CD8-positive, alpha-beta T cell (primary cell): ENCODE measurements at places on chromosomes 16 and 17.
A peak's percentile ranks its signal among the peaks of the same experiment; 100 is the strongest.

GRCh38 chr17:1986783-1987451 is 38.2 kb downstream of the RTN4RL1 start:
- DNase-seq, result no peak

DNA sequence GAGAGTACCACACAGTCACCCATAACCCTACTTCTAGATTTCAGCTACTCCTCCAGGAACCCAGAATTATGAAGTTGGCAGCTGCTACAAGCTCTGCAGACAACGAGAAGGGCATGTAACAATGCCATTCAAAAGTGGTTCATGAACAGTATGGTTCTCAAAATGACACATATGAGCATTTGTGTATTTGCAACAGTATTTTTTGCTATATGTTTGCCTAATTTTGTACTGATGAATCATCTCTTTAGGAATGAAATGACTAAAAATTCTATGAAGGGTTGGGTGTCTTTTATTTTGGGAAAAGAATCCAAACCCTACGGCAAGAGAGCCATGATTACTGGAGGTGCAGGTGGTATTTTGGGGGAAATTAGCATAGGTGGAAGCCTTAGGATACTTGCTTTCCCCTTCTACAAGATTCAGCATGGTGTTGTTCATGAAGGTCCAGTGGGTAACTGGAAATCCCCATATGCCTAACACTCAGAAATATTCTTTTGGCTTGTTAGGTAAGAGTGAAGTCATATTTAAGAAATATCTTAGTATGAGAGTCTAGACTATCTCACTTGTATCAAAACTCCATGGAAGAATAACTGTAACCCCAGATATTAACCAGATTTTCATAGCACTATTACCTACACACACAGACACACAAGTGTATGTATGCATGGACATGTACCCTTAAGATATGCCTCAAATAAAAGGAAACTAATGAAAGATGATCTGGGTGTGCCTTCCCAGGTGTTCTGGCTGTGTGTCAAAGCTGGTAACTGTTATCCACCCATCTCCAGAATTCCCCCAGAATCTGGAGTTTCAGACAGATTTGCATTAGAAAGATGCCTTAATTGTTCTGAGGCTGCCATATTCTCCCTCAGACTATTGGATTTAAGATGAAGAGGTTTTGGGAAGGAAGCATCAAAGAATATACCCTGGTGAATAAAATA is 688.2 kb upstream of the SOX9 start:
- no peak for DNase-seq

GRCh38 chr16:30113031-30113710 is at the start of gene GDPD3:
TSS of gene GDPD3 (minus strand) at chr16:30113537. CDS start at chr16:30113478, 59 bp downstream.
- no peak for DNase-seq

- DNase-seq, result no peak
These were observed 16.4 kb upstream of the SMIM36 start for GRCh38 chr17:55527540-55528118.

GRCh38 chr17:3693829-3694231 is 2.1 kb downstream of the P2RX5 start:
- no peak for DNase-seq

DNA sequence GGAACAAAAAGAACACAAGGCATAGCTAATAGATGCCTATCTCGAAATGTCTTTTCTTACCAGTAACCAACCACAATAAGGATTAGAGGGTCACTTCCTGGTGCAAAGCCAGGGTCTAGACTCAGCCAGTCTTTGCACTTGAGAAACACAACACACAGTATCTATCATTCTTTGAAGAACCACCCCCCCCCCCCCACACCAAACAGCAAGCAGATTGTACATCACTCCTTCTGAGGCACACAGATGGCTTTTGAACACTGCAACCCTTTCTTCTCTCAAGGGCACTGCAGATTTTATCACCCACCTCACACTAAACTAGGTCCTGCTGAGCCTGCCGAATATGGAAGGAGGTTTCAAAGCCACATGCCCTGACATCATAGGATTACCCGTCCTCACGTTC is 145.6 kb downstream of the AATF start:
- DNase-seq, result no peak

- DNase-seq, result no peak
These were observed 52.5 kb downstream of the NKD1 start for GRCh38 chr16:50600582-50601283.

GRCh38 chr16:78240459-78241222 is 141.2 kb downstream of the WWOX start:
- no peak for DNase-seq

GRCh38 chr17:1487939-1488825 is 4.3 kb downstream of the MYO1C start:
- peak; percentile 62 for DNase-seq

DNA sequence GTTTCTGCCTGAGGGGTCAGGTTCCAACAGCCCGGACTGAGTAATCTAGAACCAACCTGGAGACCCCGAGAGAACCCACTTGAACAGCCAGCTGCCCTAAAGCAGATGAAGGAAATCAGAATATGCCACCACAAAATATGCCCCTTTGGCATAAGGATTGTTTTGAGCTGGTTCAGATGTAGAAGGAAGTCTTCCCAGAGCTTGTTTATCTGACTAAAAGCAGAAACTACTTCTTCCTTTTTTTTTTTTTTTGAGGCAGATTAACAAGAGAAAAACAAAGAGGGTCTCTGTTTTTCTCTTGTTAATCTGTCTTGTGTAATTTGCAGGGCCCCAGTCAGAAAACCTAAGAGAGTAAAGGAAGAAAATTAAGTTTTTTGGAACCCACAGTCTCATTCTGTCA is 53.0 kb downstream of the PECAM1 start:
- no peak for DNase-seq

- DNase-seq, result no peak
These were observed 106.6 kb downstream of the CLEC16A start for GRCh38 chr16:11050944-11051343.

- no peak for DNase-seq
These were observed 37.5 kb downstream of the LGALS9 start for GRCh38 chr17:27668488-27668823.

- DNase-seq, result no peak
These were observed 29.0 kb upstream of the RGS9 start for GRCh38 chr17:65108152-65108551.

DNA sequence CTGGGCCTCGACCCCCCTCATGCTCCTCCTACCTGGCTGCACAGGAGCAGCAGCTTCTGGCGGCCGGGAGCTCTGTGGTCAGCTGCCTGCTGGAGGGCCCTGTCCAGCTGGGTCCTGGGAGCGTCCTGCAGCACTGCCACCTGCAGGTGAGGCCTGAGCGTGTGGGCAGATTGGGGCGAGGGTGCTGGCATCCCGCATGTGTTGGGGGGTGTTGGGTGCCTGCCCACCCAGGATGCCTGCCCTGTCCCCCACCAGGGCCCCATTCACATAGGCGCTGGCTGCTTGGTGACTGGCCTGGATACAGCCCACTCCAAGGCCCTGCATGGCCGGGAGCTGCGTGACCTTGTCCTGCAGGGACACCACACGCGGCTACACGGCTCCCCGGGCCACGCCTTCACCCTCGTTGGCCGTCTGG is 16.5 kb downstream of the FCSK start:
- DNase-seq, result no peak

DNA sequence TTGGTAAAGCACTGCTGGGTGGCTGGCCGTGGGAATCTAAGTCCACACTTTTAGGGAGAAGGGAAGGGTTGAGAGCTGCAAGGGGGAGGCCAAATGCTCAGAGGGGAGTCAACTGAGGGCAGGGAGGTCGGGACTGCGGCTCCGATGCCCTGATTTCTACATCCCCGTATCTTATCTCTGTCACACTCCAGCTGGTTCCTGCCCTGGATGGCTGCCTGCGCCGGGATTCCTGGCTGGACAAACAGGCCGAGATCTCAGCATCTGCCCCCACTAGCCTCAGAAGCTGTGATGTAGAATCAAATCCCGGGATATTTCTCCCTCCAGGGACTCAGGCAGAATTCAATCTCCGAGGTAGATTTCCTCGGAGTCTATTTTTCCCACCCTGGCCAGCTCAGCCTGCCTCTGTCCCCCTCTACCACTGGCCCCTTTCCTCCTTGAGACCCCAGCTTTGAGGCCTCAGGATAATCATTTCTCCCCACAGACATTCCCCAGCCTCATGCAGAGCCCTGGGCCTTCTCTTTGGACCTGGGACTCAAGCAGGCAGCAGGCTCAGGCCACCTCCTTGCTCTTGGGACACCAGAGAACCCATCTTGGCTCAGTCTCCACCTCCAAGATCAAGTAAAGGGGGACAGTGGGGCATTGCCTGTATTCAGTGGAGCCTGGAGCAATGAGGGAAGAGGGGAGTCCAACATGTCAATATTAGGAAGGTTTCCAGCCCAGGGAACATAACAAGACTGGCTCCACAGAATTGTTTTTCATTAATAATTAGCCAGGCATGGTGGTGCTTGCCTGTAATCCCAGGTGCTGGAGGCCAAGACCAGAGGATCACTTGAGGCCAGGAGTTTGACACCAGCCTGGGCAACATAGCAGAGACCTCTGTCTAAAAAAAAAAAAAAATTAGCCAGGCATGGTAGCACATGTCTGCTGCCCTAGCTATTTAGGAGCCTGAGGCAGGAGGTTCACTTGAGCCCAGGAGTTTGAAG is 1.8 kb downstream of the SHBG start:
- DNase-seq, result no peak

DNA sequence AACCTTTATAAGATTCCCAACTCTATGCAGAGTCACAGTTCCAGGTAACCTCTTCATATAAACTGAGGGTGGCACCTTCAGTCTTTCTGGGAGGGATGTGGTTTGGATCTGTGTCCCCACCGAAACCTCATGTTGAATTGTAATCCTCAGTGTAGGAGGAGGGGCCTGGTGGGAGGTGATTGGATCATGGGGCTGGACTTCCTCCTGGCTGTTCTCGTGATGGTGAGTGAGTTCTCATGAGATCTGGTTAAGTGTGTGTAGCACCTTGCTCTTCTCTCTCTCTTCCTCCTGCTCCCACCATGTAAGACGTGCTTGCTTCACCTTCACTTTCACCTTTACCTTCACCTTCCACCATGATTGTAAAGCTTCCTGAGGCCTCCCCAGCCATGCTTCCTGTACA is 30.5 kb downstream of the HS3ST2 start:
- DNase-seq, result no peak

DNA sequence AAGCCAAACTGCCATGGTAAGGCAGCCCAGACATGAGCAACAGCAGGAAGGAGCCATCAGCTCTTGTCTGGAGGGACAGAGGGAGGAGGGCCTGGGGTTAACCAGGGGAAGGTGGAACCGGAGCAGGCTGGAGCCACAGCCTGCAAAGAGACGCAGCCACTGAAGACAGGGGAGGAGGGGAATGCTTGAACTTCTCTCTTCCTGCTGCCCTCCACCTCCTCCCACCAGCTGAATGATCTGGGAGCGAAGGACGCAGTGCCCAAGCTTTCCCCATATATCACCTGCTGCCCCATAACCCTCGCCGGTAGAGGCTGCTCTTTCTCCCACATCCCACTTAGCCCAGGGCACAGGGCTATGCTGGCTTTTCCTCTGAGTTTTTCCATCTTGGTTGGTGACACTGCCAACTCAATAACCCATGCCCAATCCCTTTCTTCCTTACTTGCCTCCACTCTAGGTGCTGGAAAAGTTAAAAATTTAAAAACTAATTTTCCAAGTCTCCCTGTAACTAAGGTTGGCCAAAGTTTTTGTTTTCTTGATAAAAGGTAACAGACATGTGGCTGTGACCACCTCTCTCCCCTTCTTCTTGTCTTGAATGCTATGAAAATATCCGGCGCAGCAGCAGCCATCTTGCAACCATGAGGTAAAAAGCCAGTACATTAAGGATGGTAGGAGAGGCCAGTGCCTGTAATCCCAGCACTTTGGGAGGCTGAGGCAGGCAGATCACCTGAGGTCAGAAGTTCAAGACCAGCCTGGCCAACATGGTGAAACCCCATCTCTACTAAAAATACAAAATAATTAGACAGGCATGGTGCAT is 21.8 kb upstream of the CACNG4 start:
- no peak for DNase-seq

DNA sequence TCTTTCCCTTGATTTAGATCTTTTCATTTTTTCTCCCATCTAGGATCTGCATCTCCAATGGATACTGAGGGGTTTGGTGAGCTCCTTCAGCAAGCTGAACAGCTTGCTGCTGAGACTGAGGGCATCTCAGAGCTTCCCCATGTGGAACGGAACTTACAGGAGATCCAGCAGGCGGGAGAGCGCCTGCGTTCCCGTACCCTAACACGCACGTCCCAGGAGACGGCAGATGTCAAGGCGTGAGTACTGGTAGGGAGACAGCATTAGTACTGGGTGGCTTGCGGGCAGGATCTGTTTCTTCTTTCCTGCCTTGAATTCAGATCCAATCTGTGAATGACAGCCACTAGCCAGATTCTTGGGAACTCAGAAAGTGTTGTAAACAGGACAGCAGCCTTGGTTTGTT is 18.3 kb downstream of the NUP93 start:
- DNase-seq, result no peak

GRCh38 chr16:84782846-84783245 is 36.9 kb upstream of the CRISPLD2 start:
- no peak for DNase-seq

GRCh38 chr17:36837195-36837938 is 99.9 kb upstream of the LHX1 start:
- no peak for DNase-seq

- DNase-seq, result no peak
These were observed 10.0 kb upstream of the MRPS23 start for GRCh38 chr17:57859601-57860413.

DNA sequence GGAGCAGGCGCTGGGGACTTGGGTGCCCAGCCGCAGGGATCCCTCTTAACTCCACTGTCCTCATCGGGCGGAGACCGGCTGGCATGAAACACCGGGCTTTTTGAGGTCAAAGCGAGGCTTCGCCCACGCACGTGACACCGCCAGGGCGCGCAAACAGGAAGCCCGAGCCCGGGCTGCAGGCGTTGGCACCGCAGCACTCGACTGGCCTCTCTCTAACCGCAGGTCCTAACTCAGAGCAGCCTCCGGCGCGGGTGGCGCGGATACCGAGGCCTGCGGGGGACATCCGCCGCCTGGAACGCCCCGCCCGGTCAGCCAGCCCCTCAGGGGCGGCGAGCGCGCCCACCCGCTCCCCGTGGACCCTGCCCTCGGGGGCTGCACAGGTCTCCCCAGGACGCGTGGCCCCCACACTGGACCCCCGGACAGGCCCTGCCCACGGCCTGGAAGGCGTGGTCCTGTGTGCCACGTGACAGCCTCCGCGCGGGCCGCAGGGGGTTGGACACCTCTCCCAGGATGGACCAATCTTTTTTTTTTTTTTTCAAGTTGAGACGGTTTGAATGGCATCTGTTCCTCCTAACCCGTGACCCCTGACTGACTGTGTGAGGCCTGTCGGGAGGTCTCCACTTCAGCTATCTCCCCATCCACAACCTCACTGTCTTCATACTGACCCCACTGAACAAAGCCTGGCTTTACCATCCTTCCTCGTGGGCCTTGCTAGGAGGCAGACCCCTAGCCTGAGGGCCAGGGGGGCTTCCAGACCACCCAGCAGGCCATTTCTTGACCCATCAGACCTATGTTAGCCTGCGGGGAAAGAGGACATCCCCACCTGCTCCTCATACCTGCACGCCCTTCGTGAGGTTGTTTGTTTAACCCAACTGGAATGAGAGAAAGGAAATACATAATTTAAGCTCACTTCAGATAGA is 8.4 kb upstream of the SLC47A2 start:
- peak; percentile 62 for DNase-seq

DNA sequence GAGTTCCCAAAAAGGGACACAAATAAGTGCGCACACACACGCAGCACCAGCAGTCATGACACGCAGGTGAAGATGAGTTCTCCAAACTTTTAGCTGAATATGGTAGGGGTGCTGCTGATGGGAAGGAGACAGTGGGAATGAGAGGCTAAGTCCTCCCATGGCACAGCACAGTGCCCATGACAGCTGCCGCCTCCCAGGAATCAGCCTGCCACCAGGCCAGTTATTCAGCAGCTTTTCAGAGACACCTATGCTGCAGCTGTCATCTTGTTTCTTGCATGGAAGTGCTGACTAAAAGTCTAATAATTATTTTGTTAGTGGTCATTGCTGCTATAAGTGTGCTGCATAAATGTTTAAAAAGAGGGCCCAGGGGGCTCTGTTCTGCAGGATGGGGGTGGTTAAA is 12.2 kb downstream of the WFIKKN2 start:
- no peak for DNase-seq
